ENCODE measurements at places on chromosomes 11 and 22.

DNA sequence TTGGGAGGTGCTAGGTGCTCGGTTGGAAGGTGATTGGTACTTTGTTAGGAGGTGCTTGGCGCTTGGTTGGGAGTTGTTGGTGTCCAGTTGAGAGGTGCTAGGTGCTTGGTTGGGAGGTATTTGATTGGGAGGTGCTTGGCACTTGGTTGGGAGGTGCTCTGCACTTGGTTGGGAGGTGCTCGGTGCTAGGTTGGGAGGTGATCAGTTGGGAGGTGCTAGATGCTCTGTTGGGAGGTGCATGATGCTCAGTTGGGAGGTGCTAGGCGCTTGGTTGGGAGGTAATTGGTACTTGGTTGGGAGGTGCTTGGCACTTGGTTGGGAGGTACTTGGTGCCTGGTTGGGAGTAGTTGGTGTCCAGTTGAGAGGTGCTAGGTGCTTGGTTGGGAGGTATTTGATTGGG lies 40.2 kb downstream of the LRP5 start:
- DNase-seq, result no peak

GRCh38 chr11:77547863-77548551 lies 41.7 kb upstream of the AQP11 start:
- peak; percentile 16 for DNase-seq

GRCh38 chr11:65915101-65915820 lies 3.6 kb downstream of the C11orf68 start:
- DNase-seq, result no peak

DNA sequence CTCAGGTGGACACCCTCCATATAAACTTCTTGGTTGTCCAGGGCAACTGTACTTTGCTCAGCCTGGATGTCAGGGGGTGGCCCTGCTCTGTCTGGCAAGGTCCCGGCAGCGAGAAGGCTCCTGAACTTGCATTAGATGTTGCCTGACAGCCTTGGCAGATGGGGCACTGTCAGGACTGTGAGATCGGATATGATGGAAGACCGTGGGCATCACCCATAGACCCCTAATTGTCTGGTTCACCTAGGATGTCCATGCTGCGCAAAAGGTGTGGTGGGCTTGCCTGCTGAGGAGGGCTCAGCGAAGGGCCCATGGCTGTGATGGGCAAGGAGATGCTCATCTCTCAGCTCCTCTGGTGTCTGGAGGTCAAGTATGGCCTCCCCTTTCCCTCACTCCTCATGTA lies 62.7 kb downstream of the MYO18B start:
- no peak for DNase-seq

GRCh38 chr11:45607995-45608394 lies 57.4 kb downstream of the CHST1 start:
- no peak for DNase-seq

- DNase-seq, result no peak
These were observed 190.5 kb upstream of the MTMR2 start for GRCh38 chr11:96114178-96115064.

- DNase-seq, result no peak
These were observed 8.1 kb downstream of the SERHL2 start for GRCh38 chr22:42561856-42562255.

DNA sequence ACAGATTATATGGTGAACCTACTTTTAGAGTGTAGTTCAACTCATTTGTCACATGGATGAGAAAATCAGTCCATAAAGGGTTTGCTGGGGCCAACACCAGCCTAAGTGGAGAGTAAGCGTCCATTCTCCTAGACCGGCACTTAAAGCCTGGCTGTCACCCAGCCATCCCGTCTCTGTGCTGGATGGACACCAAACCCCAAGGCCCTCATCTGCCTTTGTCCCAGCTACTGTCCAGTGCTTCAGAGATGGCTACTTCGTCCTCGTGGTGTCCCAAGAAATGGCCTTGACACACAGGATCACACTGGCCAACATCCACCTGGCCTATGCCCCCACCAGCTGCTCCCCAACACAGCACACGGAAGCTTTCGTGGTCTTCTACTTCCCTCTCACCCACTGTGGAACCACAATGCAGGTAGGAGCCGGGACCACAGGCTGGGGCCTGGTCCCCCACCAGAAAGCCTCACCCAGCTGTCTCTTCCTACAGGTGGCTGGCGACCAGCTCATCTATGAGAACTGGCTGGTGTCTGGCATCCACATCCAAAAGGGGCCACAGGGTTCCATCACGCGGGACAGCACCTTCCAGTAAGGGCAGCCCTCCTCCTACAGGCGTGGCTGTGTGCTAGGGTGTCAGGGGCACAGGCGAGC lies 3.5 kb downstream of the ZP1 start:
- no peak for DNase-seq

- DNase-seq, result no peak
These were observed 479.9 kb downstream of the INSC start for GRCh38 chr11:15594607-15595006.

DNA sequence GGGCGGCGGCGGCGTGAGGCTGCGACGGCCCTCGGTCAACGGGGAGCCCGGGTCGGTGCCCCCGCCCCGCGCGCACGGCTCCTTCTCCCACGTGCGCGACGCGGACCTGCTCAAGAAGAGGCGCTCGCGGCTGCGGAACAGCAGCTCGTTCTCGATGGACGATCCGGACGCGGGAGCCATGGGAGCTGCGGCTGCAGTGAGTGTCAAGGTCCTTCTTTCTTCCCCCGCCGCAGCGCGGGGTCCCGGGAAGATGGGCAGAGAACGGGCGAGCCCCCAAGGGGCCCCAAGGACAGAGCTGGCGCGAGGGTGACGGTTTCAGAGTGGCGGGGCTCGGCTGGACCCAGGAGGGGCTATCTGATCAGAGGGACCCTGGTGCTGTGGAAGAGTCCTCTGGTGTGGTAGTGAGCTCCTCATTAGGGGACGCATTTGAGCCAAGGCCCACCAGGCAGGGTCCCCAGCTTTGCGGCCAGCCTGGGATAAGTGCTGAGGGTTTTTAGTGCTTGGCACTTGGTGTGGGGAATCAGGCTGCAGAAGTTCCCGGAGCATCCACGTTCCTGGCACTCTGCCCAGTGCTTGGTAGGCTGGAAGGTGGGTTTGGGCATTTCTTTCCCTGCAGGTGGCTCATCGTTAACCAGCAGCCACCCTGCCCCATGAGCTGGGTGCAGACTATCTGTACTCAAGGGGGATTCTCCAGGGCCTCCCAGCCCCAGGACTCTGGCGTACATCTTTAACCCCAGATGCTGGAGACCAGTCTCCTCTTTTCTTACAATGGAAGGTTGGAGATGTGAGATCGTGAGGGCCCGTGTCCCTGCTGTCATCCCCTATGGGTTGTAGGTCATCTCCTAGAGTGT lies 9.8 kb downstream of the EHBP1L1 start:
- no peak for DNase-seq

DNA sequence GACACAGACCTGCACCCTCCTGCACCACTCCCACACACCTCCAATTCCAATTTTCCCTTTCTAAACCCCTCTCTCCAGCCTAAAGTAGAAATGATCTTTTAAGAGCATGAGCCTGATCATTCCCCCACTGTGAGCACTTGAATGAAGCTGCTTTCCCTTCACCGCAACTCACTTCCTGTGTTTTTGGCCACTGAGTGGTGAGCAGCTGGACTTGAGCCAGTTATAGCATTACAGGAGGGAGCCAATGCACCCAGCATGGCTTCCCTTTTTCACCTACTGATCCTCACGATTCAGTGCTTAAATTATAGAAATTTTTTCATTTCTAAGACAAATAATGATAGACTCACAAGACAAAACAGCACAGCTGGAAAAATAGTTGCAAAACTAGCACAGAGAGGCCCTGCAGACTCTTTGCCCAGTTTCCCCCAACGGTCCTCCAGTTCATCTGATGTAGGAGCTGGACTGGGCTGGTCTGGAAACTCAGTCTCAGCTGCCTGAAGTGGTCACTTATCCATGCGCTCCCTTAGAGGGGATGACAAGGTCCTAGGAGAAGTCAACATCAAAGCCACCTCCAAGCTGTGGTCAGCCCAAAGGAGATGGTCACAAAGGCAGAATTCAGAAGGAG lies 9.7 kb upstream of the APOL4 start:
- no peak for DNase-seq

DNA sequence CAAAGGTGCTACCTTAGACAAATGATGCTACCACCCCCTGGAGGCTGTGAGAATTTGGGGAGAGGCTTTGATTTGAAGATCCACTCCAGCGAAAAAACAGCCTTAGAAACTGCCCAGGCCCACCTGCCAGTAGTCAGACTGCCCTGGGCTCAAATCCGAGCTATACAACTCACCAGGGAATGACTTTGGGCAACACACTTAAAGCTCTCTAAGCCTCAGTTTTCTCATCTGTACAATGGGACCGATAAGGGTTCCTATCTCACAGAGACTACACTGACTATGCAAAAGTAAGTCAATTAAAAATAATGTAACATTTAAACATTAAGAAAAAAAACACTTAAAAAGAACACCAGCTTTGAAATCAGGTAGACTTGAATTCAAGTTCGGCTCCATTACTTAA lies 19.9 kb downstream of the VWCE start:
- no peak for DNase-seq

DNA sequence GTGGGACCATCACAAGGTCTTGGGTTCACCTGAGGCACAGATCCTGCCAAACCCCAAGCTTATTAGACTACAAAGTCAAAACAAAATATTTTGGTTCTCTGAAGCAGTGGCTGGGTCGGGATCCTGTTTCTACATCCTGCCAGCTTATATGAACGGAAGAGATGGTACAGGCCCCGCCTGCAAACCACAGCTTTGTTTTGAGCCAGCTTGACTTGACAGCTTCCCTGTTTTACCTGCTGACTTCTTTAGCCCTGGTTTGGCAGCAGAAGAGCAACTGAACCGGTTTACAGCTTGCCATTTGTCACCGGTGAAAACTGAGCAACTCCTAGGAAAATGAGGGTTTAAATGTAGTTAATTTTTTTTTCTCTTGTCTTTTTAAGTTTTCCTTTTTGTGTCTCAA lies 11.4 kb downstream of the PACS1 start:
- peak; percentile 56 for DNase-seq

DNA sequence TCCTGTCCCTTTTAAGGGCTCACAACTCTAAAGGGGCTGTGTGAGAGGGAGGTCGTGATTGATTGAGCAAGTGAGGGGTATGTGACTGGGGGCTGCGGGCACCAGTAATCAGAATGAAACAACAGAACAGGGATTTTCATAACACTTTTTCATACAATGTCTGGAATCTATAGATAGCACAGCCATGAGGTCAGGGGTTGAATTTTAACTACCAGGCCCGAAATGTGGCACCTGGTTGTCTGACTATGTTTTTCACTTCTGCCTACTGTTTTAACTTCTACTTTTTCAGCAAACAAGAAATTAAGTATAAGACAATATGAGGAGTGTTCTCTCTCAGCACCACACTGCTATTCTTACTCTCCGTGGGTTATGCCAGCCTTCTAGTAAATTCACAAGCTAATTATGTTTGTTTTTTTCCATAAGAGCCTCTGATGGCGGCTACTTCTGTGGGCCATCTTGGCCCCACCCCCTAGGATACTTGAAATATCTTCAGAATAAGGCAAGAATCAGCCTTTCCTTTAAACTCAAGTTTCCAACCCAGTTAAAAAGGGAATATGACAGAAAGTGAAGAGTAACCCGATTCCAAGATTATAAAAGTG lies 552.8 kb upstream of the CHORDC1 start:
- no peak for DNase-seq

- DNase-seq, result no peak
These were observed 8.2 kb downstream of the REXO2 start for GRCh38 chr11:114447444-114447843.

DNA sequence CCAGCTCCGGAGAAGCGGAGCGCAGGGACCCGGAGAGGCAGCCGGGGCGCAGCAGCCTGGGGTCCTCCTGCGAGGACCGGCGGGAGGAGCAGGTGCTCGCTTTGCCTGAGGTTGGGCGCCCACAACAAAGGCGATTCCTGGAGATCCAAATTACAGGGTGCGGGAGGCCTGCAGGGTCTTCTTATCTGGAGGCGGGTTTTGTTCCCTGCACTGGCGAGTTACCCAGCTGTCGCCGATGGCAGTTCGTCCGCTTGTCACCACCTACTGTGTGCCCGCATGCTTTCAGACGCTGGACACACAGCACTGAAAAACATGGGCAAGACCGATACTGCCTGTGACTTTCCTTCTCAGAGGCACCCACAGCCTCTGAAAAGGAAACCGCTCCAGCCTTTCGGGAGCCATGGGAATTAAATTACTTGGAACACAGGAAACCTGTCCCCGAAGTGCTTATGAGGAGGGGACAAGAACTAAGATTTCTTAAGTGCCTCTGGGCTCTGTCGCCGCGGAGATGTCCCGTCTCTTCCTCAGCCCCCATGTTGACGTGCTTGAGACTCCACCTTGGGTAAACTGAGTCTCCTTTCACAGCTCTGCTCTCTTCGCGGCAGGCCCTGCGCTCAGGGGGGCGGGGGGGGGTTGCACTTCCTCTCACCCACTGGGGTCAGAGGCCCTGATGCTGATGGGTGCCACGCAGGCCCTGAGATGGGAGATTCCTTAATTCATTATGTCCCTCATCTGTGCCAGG lies 1.3 kb upstream of the ZFTA start:
- DNase-seq, result peak; percentile 11

DNA sequence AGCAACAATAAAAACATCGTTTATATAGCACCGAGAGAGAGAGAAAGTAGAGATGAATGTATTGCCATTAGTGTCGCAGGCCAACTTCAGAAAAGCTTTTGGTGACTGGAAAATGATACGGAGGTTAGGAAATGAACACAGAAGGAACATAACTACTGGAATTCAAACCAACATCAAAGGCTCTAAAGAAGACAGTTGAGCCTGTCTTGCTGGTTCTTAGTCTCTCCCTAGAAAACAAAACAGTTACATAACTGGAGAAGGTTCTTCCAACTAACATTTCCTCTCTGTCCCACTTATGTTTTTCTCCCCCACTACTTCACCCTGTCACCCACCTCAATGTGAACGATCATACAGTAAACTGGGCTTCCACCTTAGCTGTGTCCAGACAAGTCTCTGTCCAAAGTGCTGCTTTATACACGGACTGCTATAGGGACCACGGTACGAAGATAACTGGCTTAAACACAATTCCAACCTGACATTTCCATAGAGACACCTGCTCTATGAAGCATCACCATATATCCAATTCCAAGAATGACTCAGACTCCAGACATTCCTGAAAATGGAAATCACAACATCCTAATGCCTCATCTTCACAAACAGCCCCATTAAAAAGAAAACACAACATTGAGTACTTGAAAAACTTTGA lies 85.2 kb upstream of the ARHGAP32 start:
- no peak for DNase-seq

DNA sequence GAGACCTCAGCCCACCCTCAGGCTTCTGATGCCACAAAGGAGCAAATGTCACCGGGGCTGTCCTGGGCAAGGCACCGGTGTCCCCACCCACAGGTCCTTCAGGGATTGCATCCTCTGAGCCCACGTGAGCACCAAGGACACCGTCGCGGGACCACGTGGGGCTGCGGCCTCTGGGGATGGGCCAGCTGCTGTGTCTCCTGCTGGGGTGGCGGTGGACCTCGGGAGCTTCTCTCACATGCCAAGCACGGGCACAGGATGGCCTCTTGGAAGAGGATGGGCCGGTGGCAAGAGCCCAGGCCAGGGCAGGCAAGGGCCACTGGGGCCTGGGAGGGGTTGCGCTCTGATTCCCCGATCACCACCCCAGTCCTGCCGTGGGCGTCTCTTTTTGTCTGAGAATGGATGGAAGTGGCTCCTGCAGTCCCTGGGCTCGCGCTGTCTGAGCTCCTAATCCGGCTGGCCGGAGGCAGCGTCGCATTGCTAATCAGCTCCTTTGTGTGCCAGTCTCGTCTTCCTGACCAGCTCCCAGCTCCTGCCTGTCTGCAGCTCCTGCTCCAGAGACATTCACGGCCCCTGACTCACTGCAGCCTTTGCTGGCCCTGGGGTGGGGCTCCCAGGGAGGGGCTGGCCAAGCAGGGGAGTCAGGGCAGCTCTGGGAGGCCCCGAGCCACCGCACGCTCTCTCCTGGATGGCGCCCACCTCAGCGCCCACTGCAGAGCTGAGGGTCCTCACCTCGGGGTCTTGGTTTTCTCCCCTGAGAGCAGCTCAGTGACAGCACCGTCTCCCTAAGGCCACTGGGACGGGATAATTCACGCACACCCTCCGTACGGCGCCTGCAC lies 146.7 kb downstream of the CTTN start:
- no peak for DNase-seq

Measured in activated CD4-positive, alpha-beta T cell treated with anti-CD3 and anti-CD28 coated beads, Interleukin-2, amount 50 U/mL, for 48 hours (primary cell).